ENCODE measurements at places on chromosomes 1 and 21.

GRCh38 chr1:158952416-158952815, 21.1 kb downstream of the PYHIN1 start:
- DNase-seq = no peak

GRCh38 chr21:31641416-31641922, 18.0 kb upstream of the SOD1 start:
- no peak for DNase-seq

DNA sequence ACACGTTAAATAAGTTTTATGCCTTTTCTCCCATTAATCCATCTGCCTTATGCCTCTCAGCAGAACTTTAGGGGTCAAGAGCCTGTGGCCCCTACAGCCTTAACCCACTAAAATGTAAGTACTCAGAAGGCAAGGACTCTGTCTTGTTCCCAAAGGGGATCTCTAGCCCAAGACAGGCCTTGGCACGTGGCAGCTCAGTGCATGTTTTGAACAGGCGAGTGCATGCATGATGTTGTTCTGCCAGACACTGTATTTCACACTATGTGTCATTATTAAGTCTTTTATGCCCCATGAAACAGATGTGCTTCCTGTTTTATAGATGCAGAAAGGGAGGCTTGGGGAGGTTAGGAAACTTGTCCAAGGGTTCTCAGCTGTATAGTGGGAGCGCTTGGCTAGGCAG, 102.8 kb downstream of the ETS2 start:
- DNase-seq = no peak

- DNase-seq = no peak
Observed at GRCh38 chr1:92901699-92902405, 59.4 kb downstream of the DIPK1A start.

DNA sequence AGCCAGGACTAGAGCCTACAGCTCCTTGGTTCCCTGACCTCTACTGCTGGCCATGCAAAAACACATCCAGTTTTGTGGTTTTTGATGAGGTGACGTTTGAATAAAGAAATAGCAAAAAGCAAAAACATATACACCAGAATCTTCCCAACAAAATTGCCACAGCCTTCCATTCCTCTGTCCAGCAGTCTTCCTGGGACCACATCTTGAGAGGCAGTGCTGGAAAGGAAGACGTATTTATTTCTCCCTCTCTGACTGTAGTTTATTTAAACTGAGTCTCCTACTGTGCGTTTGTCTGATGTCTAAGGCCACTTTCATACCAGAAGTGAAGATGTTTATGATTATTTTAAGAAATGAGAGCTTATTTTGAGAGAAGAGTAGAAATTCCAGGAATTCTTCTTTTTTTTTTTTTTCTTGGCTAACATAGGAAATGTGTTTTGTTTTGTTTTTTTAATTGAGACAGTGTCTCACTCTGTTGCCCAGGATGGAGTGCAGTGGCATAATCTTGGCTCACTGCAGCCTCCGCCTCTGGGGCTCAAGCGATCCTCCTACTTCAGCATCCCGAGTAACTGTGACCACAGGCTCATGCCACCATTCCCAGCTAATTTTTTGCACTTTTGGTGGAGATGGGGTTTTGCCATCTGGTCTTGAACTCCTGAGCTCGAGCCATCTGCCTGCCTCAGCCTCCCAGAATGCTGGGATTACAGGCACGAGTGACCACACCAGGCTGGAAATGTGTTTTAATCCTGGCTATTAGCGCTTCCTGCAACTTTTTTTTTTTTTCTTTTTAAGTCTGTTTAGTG, 118.5 kb downstream of the ITSN1 start:
- peak; percentile 92 for DNase-seq

- peak; percentile 25 for DNase-seq
Observed at GRCh38 chr1:111399792-111400610, 27.5 kb downstream of the OVGP1 start.

- no peak for DNase-seq
Observed at GRCh38 chr1:203464226-203464625, 11.4 kb upstream of the PRELP start.

DNA sequence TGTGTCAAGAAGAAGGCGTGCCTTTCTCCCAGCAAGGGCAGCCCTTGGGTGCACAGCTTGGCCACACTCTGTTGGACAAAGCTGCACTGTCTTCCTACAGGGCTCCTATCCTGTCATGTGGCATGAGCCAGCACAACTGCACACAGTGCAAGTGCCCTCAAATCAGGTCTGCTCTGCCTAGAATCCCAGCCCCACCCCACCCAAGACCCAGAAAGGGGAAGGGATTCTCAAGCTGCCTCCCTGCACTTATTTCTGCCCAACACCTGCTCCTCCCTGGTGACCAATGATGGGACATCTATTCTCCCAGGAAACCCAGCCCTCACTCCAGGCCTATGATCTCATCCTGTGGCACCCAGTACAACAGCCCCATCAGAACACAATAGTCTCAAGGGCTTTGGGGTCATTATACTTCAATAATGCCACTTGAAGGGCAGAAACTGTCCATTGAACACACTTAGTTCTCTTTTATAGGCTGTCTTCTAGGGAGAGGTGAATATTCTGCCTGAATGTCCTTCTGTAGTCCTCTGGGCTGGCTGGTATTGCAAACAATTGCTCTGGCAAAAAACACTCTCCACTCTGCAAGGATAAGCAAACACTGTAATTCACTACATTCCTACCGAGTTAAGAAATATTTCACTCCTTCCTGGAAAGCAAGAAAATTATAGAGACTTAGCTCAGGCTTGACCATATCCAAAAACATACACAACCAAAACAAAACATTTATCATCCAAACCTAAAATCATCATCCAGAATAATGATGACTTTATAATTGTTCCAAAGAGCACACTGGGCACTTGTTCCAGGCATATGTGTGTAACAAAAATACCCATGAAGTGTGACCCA, 43.1 kb upstream of the IGSF3 start:
- no peak for DNase-seq

DNA sequence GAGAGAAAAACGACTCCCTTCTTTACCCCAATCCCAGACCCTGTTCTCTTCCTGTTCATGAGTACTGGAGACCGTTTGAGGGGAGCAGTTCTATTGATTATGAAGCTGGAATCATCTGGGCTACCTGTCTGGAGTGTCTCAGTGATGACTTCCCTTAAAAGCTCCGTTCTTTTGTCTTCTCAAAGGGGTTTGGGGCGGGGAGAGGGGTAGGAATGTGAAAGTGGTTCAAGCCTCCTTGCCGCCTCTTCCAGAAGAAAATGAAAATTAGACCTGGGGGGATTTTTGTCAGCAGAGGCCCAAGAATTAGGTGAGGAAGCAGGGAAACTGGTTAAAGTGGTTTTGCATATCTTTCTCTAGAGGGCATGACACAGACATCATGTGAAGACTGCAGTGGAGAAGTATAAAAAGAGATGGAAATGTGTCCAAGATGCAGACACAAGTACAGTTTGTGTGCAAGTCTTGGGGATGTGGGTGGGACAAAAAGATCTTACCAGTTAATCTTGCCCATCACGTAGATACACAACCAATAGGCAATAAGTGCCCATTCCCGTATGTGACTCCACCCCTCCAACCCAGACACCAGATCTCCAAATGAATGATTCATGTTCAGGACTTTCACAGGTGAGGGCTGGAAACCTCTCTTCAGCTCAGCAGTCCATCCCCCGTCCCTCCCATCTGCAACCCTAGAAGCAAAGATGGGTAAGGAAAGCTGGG, 470 bp upstream of the MTMR11 start:
- no peak for DNase-seq

All from WERI-Rb-1 (cell line).